Prostate gland (tissue), 2 donors: ENCODE measurements at places on chromosomes 11 and 22. TPM values are rescaled to one million over a fixed set of nuclear protein-coding genes. Genes with fewer than 3 reads are reported as not detected.

DNA sequence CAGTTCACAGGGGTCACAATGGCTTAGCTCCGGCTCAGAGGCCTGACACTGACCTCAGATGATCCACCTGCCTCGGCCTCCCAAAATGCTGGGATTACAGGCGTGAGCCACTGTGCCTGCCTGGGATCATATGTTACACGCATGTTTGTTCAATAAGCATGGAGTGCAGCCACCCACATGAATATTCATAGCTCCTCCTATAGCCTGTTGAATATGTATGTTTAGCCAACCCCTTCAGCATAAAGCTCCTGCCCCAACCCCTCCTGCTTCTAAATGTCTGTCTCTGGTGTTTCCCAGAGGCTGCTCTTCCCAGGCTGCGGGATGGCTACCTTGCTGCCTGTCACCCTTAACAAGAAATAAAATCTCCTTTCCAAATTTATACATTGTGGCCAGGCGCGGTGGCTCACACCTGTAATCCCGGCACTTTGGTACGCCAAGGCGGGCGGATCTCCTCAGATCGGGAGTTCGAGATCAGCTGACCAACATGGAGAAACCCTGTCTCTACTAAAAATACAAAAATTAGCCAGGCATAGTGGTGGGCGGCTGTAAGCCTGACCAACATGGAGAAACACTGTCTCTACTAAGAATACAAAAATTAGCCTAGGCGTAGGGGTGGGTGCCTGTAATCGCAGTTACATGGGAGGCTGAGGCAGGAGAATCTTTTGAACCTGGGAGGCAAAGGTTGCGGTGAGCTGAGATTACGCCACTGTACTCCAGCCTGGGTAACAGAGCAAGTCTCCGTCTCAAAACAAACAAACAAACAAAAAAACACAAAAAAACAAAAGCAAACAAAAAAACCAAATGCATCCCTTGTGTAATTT is 1.1 kb upstream of the APOBEC3F start:
- no peaks in the 10 kb centered on the region for H3K4me1 ChIP-seq
- no peaks in the 10 kb centered on the region for H3K36me3 ChIP-seq
- H3K27ac ChIP-seq = no peak overlapping the region
- no peak overlapping the region for H3K4me3 ChIP-seq

DNA sequence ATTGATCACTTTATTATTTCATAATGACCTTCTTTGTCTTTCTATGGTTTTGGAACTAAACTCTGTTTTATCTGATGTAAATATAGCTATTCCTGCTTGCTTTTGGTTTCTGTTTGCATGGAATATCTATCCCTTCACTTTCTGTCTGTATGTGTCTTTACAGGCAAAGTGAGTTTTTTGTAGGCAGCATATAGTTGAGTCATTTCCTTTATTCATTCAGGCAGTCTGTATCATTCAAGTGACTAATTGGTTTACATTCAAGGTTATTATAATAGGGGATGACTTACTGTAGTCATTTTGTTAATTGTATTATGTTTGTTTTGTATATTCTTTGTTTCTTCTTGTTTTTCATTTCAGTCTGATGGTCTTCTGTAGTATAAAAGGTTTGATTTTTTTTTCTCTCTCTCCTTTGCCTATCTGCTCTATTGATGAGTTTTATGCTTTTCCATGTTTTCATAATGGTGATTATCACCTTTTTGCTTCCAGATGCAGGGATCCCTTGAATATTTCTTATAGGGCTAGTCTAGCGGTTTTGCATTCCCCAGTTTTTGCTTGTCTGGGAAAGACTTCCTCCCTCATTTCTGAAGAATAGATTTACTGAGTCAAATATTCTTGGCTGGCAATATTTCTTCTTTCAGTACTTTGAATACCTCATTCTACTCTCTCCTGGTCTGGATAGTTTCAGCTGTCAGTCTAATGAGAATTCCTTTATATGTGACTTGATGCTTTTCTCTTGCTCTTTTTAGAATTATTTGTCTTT is 50.4 kb downstream of the GDPD4 start:
- no peaks in the 10 kb centered on the region for H3K36me3 ChIP-seq
- no peak for DNase-seq
- no peaks in the 10 kb centered on the region for H3K27me3 ChIP-seq
- H3K4me1 ChIP-seq = no peaks in the 10 kb centered on the region

The OR51I1 gene
- 1.1 TPM for total RNA-seq

The APOA4 gene
- not detected for total RNA-seq

- no peaks in the 10 kb centered on the region for H3K36me3 ChIP-seq
- H3K4me1 ChIP-seq = no peaks in the 10 kb centered on the region
- H3K27me3 ChIP-seq = no peaks in the 10 kb centered on the region
Observed at GRCh38 chr22:27602390-27602789, 199.2 kb downstream of the MN1 start.

GRCh38 chr11:69121621-69122325 is 34.0 kb upstream of the SMIM38 start:
- H3K36me3 ChIP-seq = no peaks in the 10 kb centered on the region
- H3K4me3 ChIP-seq = no peak overlapping the region
- DNase-seq = no peak
- H3K4me1 ChIP-seq = peaks cover 13% of the 10 kb centered on the region
- H3K27me3 ChIP-seq = no peaks in the 10 kb centered on the region
- peak overlapping the region; percentile 64 for H3K27ac ChIP-seq

The TMEM45B gene
- 5.2 TPM for total RNA-seq

DNA sequence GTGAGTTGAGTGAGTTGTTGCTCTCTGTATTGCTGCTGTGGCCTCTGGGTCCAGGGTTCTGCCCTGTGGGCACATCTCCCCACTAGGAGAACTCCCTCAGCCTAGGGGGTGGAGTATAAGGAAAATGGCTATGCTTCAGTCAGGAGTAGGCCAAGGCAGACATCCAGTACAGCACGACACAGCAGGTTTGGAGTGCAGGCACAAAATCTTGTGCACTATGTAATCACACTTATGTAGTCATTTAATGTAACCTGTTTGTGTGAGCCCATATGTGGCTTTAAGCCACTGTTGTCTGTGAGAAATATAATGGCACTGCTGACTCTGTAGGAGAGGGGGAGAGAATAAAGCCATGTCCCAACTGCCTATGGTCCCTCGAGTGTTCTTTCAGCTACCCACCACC is 90.1 kb downstream of the CCDC83 start:
- no peaks in the 10 kb centered on the region for H3K27me3 ChIP-seq
- H3K4me3 ChIP-seq = no peak overlapping the region
- H3K36me3 ChIP-seq = no peaks in the 10 kb centered on the region
- no peak for DNase-seq

The GGT1 gene
- total RNA-seq = 64.6 TPM

The LRRC74B gene
- not detected for total RNA-seq

GRCh38 chr11:20163783-20164481 is 3.7 kb upstream of the DBX1 start:
- peaks cover 50% of the 10 kb centered on the region for H3K27me3 ChIP-seq
- no peak for DNase-seq
- no peaks in the 10 kb centered on the region for H3K4me1 ChIP-seq
- no peak overlapping the region for H3K4me3 ChIP-seq
- H3K27ac ChIP-seq = no peak overlapping the region

GRCh38 chr22:19410941-19411689 is 20.4 kb downstream of the HIRA start:
- no peaks in the 10 kb centered on the region for H3K36me3 ChIP-seq
- DNase-seq = no peak
- no peak overlapping the region for H3K4me3 ChIP-seq
- no peaks in the 10 kb centered on the region for H3K27me3 ChIP-seq
- H3K27ac ChIP-seq = no peak overlapping the region
- H3K4me1 ChIP-seq = peaks cover 9% of the 10 kb centered on the region

- H3K27me3 ChIP-seq = no peaks in the 10 kb centered on the region
- no peak overlapping the region for H3K27ac ChIP-seq
- no peak for DNase-seq
Observed at GRCh38 chr11:87851234-87851633, 324.0 kb downstream of the RAB38 start.

- H3K27ac ChIP-seq = no peak overlapping the region
- H3K36me3 ChIP-seq = peaks cover 5% of the 10 kb centered on the region
- H3K4me3 ChIP-seq = no peak overlapping the region
- no peaks in the 10 kb centered on the region for H3K27me3 ChIP-seq
Observed at GRCh38 chr22:29263791-29264276, 3.9 kb downstream of the RHBDD3 start.

DNA sequence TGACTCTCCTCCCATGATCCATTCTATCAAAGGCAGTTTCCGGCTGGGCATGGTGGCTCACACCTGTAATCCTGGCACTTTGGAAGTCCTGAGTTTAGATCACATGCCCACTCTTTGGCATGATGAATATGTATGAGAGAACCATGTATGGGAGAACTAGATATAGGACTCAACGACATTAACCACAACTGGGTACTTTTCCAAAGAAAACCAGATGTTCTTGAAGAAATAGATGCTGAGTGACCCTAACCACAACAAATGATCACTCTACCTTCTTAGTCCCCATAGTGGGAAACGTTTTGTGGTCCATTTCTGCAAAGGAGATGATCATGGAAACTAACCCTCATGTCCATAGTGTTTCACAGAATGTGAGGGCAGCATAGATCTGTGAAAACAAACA is 13.6 kb downstream of the FJX1 start:
- H3K36me3 ChIP-seq = no peaks in the 10 kb centered on the region
- H3K27ac ChIP-seq = no peak overlapping the region
- H3K27me3 ChIP-seq = peaks cover 3% of the 10 kb centered on the region
- no peak for DNase-seq
- H3K4me1 ChIP-seq = no peaks in the 10 kb centered on the region

DNA sequence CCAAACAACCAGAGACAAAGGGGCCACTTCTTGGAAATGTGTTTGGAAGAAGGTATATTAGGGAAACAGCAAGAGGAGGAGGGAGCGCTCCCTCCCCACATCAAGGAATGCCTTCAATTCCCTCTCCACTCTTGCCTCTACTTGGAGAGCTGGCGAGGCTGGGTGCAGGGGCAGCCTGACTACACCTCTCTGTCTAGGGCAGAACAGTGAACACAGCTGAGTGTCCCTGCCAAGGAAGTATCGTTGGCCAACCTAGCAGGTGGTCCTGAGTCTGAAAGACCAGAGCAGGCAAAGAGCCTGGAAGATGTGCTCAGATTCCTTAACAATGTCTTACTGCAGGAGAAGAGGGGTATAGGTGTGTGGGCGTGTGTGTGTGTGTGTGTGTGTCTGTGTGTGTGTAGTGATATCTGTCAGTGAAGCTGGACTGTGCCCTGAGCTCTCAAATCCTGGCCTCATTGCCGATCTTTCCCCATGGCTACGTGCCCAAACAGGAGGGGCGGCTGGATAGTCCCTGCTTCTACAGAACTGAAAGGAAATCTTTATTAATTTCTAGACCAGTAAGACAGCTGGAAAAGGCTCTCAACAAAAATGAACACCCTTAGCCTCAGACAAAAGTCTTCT is 46.8 kb downstream of the PAMR1 start:
- no peak overlapping the region for H3K4me3 ChIP-seq
- no peak overlapping the region for H3K27ac ChIP-seq
- H3K27me3 ChIP-seq = no peaks in the 10 kb centered on the region
- no peaks in the 10 kb centered on the region for H3K4me1 ChIP-seq
- H3K36me3 ChIP-seq = no peaks in the 10 kb centered on the region

The FDXACB1 gene
- total RNA-seq = 2.7 TPM

- no peaks in the 10 kb centered on the region for H3K4me1 ChIP-seq
- H3K36me3 ChIP-seq = no peaks in the 10 kb centered on the region
- H3K4me3 ChIP-seq = no peak overlapping the region
- DNase-seq = no peak
- H3K27me3 ChIP-seq = no peaks in the 10 kb centered on the region
- no peak overlapping the region for H3K27ac ChIP-seq
Observed at GRCh38 chr11:7115780-7116179, 27.0 kb downstream of the RBMXL2 start.

GRCh38 chr11:65321828-65322485 is 7.3 kb downstream of the CDC42EP2 start:
- DNase-seq = peak; percentile 61
- H3K4me3 ChIP-seq = no peak overlapping the region
- no peaks in the 10 kb centered on the region for H3K4me1 ChIP-seq
- no peak overlapping the region for H3K27ac ChIP-seq
- H3K27me3 ChIP-seq = no peaks in the 10 kb centered on the region
- no peaks in the 10 kb centered on the region for H3K36me3 ChIP-seq

DNA sequence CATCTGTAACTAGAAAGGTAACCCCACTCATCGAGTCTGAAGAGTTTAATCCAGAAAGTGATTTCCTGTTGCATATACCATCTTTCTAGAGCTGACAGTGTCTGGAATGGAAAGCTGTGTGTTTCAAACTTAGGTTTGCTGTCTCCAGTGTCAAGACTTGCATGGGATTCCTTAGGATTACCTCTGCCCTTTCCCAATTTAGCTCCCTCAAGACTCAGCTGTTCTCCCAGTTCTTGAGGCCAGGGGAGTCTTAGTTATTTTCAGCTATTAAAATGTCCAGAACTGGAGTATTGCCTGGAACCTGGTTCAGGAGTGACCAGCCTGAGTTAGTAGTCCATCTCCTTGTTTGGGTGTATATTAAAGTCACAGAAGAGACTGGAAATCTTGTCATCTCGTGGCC is 25.0 kb upstream of the LDHA start:
- no peak overlapping the region for H3K4me3 ChIP-seq
- DNase-seq = no peak
- no peak overlapping the region for H3K27ac ChIP-seq
- no peaks in the 10 kb centered on the region for H3K4me1 ChIP-seq
- H3K27me3 ChIP-seq = no peaks in the 10 kb centered on the region
- peaks cover 4% of the 10 kb centered on the region for H3K36me3 ChIP-seq

DNA sequence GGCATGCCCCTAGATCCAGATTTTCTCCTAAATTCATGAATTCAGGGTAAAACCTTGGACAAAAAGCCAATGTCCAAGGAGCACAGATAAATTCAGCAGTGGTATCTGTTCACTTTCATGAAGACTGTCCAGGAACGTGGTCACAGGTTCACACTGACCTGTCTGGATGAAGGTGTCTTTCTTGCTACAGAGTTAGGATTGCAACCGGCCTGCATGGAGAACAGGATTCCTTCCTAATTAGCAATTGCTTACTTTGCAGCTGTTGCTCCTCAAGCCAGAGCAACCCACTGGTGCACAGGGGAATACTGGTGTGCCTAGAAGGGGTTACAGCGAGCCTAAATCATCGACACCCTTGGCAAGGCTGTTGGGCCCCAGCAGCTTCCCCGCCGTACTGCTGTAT is 47.6 kb downstream of the LMO2 start:
- DNase-seq = no peak
- H3K36me3 ChIP-seq = no peaks in the 10 kb centered on the region
- H3K4me1 ChIP-seq = no peaks in the 10 kb centered on the region
- H3K27ac ChIP-seq = no peak overlapping the region
- H3K27me3 ChIP-seq = no peaks in the 10 kb centered on the region
- H3K4me3 ChIP-seq = no peak overlapping the region

- peaks cover 2% of the 10 kb centered on the region for H3K27me3 ChIP-seq
- no peaks in the 10 kb centered on the region for H3K4me1 ChIP-seq
- no peak overlapping the region for H3K4me3 ChIP-seq
Observed at GRCh38 chr22:48180631-48181030, 1418.2 kb downstream of the TBC1D22A start.

GRCh38 chr11:64372802-64373597 is 14.0 kb downstream of the RPS6KA4 start:
- no peaks in the 10 kb centered on the region for H3K4me1 ChIP-seq
- no peak overlapping the region for H3K27ac ChIP-seq
- peaks cover 9% of the 10 kb centered on the region for H3K36me3 ChIP-seq
- no peak overlapping the region for H3K4me3 ChIP-seq
- H3K27me3 ChIP-seq = no peaks in the 10 kb centered on the region

DNA sequence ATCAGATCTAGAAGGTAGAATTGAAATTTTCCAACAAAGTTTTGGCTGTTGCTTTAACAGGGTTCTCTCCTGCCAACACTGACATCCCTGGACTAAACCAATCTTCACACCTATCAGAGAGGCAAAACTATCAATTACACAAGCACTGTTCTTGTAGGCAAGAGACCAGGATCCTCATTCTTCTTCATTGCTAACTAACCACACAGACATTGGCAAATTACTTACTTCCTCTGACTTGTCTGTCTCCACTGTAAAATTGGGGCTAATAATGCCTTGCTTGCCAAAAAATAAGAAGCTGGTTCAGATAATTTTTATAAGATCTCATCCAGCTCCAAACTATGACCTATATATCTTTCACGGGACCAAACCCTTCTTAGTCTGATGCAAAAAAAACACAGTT is 93.8 kb upstream of the DDI1 start:
- no peaks in the 10 kb centered on the region for H3K27me3 ChIP-seq
- H3K4me1 ChIP-seq = no peaks in the 10 kb centered on the region
- H3K4me3 ChIP-seq = no peak overlapping the region
